Stimulated activated CD8-positive, alpha-beta memory T cell treated with anti-CD3 and anti-CD28 coated beads, Interleukin-4, amount 100 ng/mL, for 24 hours (primary cell): ENCODE measurements at places on chromosomes 2 and 18.

GRCh38 chr2:202127687-202128331 lies 54.8 kb downstream of the KIAA2012 start:
- no peak for DNase-seq

DNA sequence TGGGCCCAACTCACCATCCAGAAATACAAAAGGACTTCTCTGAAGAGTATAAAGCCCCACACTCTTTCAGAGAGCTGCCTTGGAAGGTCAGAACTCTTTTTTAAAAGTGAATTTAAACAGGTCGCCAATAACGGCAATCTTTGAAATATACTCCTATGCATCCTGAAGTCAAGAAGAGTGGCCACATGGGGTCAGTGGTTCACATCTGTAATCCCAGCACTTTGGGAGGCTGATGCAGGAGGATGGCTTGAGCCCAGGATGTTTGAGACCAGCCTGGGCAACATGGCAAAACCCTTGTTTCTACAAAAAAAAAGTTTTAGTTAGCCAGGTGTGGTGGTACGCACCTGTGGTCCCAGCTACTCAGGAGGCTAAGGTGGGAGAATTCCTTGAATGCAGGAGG lies 68.1 kb upstream of the FZD7 start:
- no peak for DNase-seq

DNA sequence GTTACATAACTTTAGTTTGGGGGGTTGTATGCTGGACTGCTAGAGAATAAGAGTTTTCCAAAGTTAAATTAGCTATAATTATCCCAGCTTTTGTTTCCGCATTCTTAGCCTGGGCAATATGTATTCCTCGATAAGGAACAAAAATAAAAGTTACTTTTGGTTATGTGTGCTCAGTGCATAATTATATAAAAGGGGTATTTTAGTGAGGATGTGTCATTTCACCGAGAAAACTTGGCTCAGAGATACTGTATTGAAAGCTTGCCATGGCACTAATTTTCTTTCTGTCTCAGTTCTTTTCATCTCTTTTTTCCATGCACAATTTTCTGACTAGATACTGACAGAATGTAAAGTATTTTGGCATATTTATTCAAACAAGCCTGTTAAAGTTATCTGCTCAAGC lies 28.2 kb downstream of the ARHGAP15 start:
- DNase-seq = no peak

GRCh38 chr2:83191316-83191715 lies 1267.8 kb downstream of the SUCLG1 start:
- DNase-seq = no peak

DNA sequence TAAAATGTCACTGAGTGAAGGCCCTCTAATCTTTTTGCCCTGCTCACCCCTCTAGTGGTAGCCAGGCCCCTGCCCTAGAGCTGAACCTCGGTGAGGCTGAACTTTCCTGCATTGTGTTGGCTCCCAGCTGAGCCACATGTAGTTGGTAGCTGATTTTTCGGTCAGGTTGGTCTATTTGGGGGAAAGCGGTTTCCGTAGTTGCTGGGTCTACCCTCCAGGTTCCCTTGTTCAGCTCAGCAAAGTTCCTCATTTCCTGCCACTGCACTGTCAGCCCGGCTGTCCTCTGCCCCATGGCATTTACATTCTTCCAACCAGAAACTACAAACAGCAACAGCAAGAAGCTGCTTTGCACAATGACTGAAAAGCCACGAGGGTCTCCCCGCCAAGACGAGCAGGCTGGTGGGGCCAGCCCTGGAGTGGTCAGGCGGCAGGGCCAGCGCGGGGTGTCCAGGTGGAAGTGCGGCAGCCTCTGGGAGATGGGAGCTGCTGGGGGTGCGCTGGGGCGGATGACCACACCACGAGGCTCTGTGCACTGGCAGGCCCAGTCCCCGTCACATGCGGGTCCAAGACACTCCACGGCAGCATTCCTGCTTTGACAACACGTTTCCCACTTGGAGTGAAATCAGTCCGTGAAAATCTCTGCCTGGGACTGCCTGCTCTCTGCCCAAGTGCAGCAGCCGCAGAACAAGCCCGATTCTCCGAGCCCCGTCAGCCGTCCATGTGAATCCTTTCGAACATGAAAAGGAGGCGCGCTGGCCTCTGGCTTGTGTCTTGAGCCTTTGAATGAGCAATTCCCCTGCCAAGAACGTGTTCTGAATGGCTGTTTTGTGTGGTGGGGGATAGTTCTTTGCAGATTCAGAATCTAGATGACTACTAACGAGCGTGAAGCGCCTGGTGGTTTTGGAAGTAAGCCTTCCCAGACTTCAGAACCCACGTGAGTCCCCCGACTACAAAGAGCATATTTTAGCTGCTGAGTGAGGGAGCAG lies 159.4 kb downstream of the ASB1 start:
- DNase-seq = no peak
